Skin of body (tissue), 3 donors: ENCODE measurements at places on chromosomes 1 and 21.

- peak; percentile 8 for DNase-seq
Measured at GRCh38 chr1:20281801-20282200, 8.9 kb upstream of the VWA5B1 start.

GRCh38 chr1:116854403-116854690, 55.4 kb upstream of the PTGFRN start:
- peak; percentile 32 for DNase-seq

DNA sequence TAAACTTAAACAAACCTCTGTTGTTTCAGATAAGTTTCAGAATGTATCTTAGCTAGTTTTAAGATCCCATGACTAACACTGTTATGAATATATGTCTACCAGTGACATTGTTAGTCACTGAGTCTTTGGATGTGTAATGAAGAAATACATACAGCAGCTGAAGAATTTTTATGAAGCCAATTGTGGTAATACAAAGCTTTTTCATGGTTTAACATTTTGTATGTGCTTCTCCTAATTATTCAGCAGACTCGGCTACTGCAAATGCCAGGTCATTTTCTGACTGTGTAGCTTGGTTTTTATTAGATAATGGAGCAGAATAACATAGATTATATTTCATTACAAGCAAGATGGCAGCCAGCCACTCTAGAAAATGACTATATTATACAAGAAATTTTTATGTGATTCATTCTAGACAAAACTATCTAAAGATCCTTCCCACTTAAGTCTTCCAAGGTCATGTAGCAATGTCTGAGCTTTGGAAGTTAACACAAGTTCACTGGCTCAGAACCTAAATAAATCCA, 147.8 kb downstream of the TNFSF18 start:
- DNase-seq, result no peak

- no peak for DNase-seq
Measured at GRCh38 chr1:46682064-46682463, 10.4 kb downstream of the TEX38 start.

DNA sequence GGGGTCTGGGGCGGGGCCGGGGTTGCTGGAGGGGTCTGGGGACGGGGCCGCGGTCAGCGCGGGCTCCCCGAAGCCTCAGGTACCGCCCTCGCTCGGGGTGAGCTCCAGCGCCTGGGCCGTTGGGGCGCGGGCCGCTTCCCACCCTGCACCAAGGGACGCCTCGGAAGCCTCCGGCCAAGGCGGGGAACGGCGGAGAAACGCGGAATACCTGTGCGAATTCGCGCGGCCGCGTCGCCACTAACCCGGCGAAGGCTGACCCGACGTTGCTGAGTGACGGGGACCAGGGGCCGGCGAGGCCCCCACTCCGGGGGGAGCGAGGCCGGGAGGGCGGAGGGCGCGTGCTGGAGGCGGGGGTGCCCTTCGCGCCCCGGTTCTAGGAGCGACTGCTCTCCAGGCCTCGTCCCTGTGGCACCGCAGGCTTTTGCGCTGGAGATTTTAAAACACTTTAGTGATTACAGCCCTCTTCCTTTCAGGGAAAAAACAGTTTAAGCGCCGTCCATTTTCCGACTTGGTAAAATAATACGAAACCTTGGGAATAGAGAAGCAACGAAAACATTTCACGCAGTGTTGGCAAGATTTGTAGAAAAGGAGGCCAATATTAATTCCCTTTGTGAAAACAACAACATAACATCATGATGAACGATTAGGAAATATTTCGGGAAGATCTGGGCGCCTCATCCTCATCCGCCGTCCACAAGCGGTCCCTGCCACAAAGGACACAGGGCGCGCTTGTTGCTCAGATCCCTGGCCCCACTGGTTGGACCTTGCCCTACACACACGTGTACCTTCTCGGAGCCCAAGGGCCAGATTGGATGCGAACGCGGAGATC, 971 bp upstream of the GNG4 start:
- DNase-seq, result no peak

GRCh38 chr1:171644805-171645483, 7.5 kb downstream of the MYOC start:
- peak; percentile 83 for DNase-seq

DNA sequence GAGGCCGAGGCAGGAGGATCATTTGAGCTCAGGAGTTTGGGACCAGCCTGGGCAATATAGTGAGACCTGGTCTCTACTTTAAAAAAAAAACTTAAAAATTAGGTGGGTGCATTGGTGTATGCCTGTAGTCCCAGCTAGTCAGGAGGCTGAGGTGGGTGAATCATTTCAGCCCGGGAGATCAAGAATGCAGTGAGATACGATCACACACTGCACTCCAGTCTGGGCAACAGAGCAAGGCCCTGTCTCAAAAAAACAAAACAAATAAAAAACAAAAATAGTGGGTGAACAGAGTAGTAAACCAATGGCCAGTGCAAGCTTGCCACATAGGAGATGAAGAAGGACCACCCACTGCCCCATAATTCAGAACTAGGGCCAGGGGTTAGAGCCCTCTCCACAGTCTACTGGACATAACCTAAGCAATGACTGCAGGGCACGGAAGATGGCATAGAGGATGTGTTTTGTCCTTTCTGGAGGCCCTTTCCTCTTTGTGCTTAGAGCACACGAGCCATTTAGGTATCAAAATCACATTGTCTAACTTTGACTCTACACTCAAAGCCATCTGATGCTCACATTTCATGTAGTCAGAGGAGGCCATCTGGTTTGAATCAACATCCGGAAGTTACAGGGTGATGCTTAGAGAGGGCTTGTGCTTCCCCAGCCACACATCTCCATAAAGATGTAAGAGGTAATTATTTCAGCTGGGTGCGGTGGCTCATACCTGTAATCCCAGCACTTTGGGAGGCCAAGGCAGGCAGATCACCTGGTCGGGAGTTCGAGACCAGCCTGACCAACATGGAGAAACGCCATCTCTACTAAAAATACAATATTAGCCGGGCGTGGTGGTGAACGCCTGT, 12.6 kb downstream of the CD2 start:
- DNase-seq, result peak; percentile 34
